Stimulated activated CD4-positive, alpha-beta T cell treated with anti-CD3 and anti-CD28 coated beads, TNF-alpha, amount 100 ng/mL, for 4 hours (primary cell): ENCODE measurements at places on chromosomes 4 and X.

GRCh38 chrX:139825618-139826017 is 107.2 kb downstream of the ATP11C start:
- DNase-seq = no peak

- DNase-seq = no peak
Measured at GRCh38 chrX:130184857-130185256, 13.1 kb downstream of the RAB33A start.

DNA sequence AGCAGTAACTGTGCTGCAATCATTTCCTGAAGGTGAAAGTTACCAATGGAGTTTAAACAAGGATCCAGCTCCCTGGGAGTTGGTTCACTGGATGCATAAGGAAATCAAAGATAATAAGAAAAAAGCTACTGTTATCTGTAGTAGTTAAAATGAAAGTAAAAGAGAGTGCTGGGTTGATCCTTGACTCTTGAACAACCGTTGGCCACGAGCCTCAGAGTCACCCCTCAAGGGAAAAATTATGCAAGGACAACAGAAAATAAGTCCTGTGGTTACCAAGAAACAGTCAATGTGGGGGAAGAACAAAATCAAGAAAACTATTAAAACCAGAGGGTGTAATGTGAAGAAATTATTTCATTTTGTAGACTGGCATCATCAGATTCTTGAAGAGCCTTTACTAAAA is 49.7 kb upstream of the DDIT4L start:
- no peak for DNase-seq

GRCh38 chr4:52659722-52660261 is 691 bp upstream of the USP46 start:
- no peak for DNase-seq

DNA sequence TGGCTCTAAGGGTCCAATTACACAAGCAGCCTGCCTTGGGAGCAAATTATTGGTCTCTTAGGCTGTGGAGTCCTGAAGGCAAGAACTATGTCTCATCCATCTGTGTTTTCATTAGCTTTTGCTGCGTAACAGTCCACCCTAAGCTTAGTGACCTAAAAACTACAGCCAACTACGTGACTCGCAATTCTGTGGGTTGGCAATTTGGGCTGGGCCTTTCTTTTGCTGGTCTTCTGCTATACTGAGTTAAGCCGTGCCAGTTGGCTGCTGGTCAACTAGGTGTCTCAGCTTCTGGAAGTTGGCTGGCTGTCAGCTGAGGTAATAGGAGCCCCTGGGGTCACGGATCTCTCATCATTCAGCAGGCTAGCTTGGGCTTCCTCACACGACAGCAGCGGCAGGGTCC is 205.6 kb upstream of the S100G start:
- no peak for DNase-seq

DNA sequence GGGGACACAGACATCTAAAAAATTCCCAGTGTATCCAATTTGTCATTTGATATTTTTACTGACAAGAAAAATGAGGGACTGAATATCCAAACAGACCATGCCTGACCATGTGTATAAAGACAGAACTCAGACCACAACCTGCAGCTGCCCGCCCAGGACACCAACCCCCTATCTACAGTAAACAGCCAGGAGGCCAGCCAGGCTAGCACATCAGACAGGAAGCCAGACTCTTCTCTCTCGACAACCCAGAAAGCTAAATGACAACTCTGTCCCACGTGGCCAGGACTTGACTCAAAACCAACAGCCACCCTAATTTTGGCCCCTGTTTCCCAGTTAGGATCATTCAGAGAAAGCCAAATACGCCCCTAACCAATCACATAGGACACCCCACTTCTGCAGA is 15.1 kb downstream of the AFAP1 start:
- DNase-seq = no peak

DNA sequence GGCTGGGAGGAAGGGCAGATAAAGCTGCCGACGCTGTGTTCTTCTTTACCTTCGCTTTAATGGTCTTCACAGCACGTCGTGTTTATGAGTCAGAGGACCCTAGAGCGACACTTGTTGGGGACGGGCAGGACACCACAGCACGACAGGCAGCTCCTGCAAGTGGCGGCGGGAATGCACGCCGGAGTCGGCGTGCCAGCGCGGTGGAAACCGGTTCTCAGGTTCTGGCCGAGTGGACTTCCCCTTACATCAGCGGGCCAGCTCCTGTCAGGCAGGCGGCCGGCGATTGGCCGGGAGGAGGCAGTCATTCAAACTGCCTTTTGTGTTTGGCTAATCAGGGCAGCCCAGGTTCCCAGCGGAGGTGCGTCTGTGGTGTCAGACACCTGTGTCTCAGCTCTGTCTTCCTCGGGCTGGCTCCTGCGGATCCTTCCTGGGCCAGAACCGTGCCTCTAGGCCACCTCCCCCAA is 150.9 kb downstream of the SHROOM3 start:
- DNase-seq = no peak

DNA sequence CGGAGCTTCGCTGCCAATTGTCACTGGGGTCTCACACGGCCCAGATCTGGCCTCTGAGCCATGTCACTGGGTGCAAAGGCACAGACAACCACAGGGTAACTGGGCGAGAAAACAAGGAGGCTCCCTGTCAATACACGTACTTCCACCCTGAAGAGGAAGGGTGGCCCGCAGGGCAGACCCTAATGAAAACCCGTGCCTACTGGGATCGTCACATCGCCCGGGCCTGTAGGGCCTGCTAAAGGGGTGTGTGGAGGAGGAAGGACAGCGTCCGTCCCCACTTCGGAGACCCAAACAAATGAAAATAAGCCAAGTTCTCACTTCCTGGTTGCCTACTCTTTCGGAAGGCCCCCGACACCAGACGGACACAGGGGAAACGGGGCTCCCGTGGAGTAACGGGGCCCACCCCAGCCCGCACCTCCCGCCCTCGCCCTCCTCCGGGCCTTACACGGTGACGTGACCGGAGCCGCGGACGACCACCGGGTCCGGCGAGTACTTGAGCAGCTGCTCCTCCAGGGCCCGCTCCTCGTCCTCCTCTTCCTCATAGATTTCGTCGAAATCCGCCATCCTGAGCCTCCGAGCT is 578 bp downstream of the CHIC2 start:
- peak; percentile 17 for DNase-seq

- DNase-seq = no peak
Measured at GRCh38 chrX:102580891-102581290, 18.4 kb upstream of the ARMCX5 start.

DNA sequence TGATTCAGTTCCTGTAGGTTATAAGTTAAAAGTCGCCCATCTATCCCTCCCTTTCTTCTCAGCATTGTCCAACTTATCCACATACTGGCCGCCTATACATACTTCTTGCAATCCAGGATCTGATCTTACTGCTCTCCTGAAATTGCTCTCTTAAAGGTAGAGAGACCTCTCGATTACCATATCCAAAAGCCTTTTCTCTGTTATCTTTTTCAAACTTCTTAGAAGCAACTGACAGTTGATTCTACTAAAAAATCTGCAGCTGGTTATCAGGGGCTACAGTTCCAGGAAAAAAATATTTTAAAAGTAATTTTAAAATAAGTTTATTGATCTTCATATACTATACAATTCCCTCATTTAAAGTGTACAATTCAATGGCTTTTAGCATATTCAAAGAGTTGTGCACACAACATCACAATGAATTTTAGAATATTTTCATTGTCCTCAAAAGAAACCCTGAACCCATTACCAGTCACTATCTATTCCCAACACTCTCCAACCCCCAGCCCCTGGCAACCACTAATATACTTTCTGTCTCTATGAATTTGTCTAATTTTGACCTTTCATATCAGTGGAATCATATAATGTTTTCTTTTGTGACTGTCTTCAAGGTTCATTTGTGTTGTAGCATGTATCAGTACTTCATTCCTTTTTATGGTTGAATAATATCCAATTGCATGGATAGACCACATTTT is 102.0 kb downstream of the HDAC8 start:
- no peak for DNase-seq

GRCh38 chrX:130636277-130636676 is 234.5 kb downstream of the RBMX2 start:
- DNase-seq = no peak

DNA sequence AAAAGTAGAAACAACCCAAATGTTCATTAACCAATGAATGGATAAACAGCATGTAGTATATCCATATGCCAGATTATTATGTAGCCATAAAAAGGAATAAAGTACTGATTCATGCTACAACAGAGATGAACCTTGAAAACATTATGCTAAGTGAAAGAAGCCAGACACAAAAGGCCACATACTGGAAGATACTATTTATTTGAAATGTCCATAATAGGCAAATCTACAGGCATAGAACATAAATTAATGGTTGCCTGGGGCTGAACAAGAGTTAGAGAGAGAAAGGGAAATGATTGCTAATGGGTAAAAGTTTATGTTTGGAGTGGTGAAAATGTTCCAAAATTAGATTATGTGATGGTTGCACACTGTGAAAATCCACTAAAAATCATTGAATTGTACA is 44.4 kb downstream of the IL13RA2 start:
- DNase-seq = no peak

- no peak for DNase-seq
Measured at GRCh38 chrX:7950865-7951264, 23.7 kb upstream of the PNPLA4 start.

GRCh38 chrX:20740443-20740842 is 473.7 kb upstream of the RPS6KA3 start:
- no peak for DNase-seq

GRCh38 chr4:139556071-139556723 is at the start of gene SETD7:
Gene SETD7, minus strand, starts transcription at chr4:139556219. Its CDS starts 82 bp downstream, at chr4:139556137.
- peak; percentile 27 for DNase-seq

DNA sequence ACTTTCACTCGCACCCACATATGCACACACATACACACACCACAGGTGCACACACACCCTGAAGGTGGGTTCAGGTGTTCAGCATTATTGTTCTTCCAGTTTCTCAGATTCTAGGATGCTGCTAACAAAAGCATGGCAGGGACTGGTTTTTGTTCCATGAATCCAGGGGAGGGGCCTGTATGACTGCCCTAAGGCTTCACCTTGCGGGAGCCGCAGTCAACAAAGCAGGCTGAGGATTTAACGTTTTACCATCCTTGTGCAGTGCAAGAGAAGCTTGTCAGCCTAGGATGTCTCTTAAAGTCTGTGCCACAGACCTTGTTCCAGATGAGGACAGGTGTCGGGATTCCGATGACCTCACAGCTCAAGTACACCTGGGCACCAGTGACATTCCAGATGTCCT is 61.8 kb downstream of the POLR2B start:
- no peak for DNase-seq

- no peak for DNase-seq
Measured at GRCh38 chr4:71184195-71184781, 154.5 kb upstream of the SLC4A4 start.

DNA sequence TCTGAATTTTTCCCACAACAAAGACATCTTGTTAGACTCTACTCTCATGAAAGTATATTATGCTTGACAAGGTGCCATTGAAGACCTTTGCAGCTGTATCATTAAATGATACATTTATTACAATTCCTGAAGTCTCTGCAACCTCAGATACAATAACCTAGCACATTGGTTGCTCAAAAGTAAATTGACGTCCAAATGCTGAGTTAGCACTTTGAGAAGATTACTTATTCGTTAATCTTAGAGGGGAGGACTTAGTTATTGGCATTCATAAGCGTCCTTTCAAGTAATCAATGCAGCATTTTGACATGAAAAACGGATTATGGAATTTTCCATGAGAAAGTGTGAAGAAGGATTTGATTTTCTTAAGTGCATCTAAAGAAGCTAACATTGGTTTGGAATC is 151.6 kb downstream of the ARSF start:
- no peak for DNase-seq

DNA sequence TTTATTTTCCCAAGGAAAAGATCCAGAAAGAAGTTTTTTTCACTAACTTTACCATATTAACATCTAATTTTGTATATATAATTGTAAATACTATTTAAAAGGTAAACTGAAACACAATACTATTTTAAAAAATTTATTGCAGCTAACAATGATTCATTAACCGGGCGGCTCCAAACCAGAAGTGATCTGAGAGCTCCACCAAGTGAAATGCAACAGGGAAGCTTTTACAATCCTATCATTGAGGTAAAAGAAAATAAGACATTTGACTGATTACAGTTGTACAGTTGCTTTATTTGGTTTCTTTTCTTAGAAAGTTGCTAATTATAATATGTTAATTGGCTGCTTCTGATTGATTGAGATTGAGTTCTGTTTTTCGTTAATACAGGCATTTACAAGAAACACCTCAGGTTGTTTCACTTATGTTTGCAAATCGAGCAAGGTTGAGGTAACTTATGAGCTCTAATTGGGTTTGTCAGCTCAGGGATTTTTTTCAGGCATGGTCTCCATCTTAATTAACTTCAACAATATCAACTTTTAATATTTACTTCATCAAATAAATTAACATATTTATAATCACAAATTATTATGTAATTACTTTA is 220.2 kb upstream of the UGT8 start:
- DNase-seq = no peak

GRCh38 chr4:94746746-94747145 is 11.0 kb upstream of the BMPR1B start:
- DNase-seq = no peak

- no peak for DNase-seq
Measured at GRCh38 chrX:132393992-132394391, 94.8 kb downstream of the MBNL3 start.

DNA sequence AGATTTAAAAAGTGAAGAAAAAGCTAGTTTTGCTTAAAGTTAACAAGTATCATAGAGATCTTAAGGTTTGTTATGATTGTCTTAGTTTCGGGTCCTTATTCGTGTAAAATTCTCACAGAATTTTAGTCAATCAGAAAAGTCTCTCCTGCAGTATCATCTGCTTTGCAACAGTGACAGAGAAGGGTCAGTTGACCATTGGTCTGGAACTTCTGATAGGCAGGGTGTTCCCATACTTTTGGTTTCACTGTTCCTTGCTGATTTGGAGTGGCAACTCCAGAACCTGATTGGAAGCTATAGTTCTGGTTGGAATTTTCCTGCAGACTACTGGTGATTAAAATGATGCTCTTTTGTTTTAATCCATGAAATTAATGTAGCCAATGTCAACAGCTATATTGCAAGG is 1.8 kb downstream of the IL15 start:
- DNase-seq = no peak

- no peak for DNase-seq
Measured at GRCh38 chr4:112279882-112280315, 5.8 kb downstream of the TIFA start.

- no peak for DNase-seq
Measured at GRCh38 chr4:185787926-185788679, 23.9 kb downstream of the SORBS2 start.

DNA sequence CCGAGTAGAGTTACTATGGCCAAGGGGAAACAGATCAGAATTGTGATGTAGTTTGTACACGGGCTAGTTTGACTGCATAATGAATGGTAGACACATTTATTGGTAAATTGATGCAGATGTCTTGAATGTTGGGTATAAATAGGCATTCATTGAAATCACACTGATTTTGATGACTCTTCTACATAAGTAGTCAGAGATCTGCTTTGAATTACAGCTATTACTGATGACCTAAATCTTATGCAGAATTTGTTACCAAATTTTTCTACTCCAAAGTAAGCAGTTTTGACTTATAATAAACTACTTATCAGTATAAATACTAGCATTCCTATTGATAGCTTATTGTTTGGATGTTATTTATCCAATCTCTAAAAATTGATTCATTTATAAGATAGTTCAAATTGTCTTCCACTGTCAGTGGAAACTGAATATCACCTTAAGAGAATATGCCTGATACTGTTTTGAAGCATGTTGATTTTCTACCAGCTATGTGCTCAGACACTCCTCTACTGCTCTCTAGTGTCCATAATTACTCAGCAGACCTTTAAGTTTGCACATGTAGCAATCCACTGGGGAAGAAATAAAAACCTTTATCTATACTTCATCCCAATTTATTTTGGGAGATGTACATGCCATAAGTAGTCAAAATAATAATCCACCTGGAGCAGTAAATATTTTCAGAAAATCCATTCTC is 120.3 kb downstream of the RASL11B start:
- no peak for DNase-seq
